ENCODE measurements at places on chromosomes 3 and 15.

GRCh38 chr3:46312991-46313390 lies 40.9 kb upstream of the CCR2 start:
- DNase-seq, result no peak

DNA sequence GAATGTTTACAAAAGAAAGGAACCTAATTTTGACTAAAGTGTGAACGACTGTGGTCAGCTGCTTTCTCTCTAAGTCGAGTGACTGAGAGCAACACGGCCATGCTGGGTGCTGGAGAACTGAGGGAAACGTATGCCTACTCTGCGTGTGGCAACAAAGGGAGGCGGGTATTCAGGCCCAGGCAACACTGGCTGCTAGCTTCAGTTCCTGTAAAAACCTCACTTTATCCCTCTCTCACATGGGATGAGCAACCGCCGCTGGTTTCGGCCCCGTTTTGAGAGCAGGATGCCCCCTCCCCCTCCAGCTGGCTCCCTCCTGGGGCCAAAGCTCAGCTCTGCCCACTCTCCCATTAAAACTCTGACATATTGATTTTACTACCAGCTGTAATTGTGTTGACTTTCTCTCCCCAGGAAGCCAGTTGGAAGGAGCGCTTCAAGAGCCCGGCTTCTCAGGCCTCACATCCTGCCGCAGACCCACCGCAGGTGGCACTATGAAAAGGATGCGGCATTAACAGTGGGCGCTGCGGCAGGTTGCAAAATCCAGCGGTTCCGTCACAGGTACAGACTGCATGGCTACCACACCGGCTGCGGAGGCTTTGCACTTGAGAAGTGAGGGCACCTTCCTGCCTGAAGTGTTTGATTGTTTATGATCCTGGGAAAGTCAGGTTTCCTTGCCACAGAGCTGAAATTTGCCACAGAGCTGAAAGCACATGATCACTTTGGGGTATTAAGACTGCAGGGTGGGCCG lies 12.7 kb downstream of the PLXND1 start:
- peak; percentile 80 for DNase-seq

- no peak for DNase-seq
These were observed 241.8 kb upstream of the SLCO3A1 start for GRCh38 chr15:91611561-91612323.

GRCh38 chr15:60781211-60781713 lies 302.3 kb upstream of the ICE2 start:
- DNase-seq, result no peak

DNA sequence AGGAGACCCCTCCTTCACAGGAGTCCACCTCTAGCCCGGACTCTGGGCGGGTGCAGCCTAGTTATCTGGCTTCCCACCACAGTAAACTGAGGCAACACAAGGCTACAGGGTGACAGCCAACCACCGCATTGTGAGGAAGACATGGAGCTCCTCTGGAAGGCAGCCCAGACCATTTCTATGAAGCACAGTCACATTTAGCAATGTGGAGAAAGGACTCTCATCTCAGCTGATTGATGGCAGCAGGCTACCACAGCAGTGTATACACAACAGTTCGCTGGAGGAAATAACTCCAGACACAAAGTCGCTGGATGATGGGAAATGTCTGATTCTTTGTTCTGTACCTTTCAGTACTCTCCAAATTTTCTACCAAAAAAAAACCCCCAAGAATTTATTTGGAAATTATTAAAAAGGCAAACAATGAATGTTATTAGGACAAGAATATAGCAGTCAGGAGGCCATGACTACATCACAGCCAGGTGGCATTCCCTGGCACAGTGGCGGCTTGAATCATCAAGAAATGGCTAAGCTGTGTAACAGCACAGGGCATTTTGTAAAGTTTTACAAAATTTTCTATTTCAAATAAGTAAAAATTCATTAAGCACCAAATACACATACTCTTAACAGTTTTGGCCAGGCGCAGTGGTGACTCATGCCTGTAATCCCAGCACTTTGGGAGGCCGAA lies 40.1 kb downstream of the FAN1 start:
- no peak for DNase-seq

GRCh38 chr3:8964436-8965370 lies 1.4 kb upstream of the RAD18 start:
- no peak for DNase-seq

DNA sequence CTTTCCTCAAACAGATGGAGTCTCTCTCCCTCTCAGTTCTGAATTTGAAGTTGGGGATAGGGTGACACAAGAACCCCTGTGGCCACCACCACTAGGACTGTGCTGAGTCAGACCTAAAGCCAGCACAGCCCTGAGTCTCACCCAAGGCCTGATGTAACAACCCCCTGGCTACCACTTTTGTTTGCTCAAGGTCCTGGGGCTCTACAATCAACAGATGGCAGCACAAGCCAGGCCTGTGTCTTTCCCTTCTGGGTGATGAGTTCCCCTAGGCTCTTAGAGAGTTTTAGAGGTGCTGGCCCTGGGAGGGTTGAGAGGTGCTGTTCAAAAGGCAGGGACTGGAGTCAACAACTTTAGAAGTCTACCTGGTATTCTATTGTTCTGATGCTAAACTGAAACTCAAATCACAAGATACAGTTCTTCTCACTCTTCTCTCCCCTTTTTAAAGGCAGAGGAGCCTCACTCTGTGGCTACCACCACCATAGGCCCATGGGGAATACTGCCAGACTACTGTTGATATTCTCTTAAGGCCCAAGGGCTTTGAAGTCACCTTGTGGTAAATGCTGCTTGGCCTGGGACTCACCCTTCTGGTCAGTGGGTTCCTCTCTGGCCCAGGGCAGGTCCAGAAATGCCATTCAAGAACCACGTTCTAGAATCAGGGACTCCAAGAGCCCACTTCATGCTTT lies 6.5 kb downstream of the OR5K4 start:
- DNase-seq, result peak; percentile 6

DNA sequence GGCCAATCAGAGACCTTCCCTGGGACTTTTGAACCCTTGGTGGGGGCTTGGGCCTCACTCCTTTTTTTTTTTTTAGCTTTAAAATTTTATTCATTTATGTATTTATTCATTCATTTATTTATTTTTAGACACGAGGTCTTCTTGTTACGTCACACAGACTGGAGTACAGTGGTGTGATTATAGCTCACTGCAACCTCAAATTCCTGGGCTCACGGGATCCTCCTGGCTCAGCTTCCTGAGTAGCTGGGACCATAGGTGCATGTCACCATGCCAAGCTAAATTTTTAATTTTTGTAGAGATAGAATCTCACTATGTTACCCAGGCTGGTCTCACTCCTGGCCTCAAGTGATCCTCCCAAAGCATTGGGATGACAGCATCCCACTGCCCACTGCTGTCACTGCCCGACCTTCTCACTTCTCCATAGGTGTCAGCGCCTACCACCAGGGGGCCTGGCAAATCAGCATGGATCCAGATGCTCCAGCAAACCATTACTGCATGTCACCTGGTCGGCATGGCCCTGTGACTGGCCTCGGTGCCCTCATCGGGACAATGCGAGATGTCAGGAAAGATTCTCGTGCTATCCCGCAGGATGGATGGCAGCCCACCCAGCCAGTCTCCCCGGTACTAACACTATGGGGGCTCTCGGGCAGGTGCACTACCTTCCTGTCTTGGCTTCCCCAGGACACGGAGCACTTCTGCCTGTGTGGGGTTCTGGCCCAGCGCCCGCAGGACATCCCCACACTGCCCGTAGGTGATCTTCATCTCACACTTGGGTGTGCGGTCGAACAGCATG lies 3.0 kb downstream of the MYL3 start:
- DNase-seq, result peak; percentile 55
